Osteoblast (primary cell): ENCODE measurements at places on chromosomes 4 and X.

DNA sequence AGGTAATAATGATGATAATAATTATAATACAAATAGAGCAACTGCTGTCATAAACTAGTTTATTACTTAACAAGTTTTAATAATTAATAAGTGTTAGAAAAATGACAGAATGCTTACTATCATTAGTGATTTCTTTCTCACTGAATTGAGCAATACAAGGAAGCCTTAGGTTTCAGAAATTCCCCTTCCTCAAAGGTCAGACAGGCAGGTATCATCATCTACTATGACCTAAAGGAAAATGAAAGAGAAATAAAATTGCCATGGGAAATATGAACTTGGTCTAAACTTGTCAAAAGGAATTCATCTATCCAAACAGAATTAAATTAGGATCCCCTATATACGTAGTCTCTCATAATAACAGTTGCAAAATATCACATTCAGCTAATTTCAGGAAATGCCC, 56.3 kb upstream of the SLC7A11 start:
- DNase-seq: no peak

DNA sequence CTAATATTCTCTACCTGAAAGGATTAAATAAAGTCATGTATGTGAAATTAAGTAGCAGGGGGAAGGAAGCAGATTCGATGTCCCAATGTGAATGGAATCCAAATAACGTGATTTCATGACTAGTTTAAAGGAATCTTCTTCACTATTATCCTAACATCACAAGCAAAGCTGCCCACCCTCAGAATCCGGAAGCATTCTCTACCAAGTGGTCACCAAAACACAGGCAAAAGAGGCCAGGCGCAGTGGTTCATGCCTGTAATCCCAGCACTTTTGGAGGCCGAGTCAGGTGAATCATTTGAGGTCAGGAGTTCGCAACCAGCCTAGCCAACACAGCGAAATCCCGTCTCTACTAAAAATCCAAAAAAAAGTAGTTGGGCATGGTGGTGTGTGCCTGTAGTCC, 212.9 kb downstream of the LDB2 start:
- no peak for DNase-seq

DNA sequence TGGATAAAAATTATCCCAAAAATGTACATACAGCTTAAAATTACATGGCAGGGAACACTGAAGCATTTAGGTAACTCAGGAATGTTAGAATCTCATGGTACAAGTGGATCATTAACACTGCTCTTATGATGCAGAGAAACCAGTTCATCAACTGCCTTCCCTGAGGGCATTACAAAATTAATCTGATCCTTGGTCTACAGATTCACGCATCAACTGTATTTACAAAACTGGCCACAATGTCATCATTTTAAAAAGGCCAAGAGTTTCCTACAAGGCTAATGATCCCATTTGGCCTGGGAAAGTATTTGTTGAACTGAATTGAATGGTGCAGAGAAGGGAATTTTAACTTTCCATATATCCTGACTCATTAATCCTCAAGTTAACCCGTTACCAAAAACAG, 84.6 kb downstream of the TSPAN5 start:
- DNase-seq: no peak

DNA sequence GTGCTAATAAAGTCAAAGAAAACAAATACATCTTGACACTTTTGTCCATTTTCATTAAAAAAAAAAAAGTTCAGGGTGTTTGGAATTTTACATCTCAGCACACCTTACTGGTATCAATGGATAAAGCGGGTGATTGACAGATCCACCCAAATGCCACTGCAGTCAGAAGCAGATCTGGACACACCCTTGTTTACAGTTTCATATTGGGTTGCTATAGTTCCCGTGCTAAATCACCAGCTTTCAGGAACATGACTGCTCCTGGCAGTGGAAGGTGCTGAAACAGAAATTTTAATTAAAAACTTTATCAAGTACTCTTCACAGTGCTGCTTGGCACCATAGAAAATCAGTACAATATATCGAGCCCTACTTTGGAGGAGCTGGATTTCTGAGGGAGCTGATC, 116.3 kb downstream of the STOX2 start:
- DNase-seq: no peak

- no peak for DNase-seq
Observed at GRCh38 chr4:40572692-40573310, 56.9 kb downstream of the RBM47 start.

- DNase-seq: no peak
Observed at GRCh38 chr4:137430171-137430570, 102.1 kb downstream of the PCDH18 start.

DNA sequence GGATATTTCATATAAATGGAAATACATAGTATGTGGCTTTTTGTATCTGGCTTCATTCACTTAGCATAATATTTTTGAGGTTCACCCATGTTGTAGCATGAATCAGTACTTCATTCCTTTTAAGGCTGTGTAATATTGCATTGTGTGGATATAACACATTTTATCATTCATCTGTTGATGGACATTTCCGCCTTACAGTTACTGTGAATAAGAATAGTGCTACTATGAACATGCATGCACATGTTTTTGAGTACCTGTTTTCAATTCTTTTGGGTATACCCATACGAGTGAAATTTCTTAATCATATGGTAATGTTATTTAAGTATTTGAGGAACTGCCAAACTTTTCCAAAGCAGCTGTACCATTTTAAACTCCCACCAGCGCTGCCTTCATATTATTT, 539.6 kb upstream of the DIPK2B start:
- DNase-seq: no peak

GRCh38 chr4:166091912-166092510, 219.0 kb downstream of the TLL1 start:
- no peak for DNase-seq

DNA sequence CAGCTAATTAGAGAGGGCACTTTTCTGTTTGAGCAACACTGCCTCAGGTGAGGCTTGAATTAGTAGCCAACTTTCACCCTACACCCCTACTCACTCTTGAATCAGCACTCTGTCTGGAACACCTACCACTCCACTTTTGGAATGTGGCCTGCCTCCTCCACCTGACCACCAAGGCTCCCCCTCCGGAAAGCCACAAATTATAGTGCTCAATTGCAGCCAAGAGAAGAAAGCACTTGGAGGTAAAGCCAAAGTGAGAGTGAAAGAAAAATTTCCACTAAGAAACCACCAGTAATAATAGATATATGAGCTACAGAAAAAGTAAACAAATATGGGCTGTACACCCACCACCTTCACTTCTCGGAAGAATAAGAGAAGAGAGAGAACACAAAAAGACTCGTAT, 41.1 kb downstream of the PPP3CA start:
- no peak for DNase-seq

GRCh38 chrX:30488092-30488491, 89.5 kb downstream of the TASL start:
- no peak for DNase-seq
